Breast epithelium (tissue), 4 donors: ENCODE measurements at places on chromosomes 16 and 17.

GRCh38 chr17:7825206-7825990, 8.6 kb upstream of the KDM6B start:
- no peaks in the 10 kb centered on the region for H3K36me3 ChIP-seq
- H3K4me3 ChIP-seq: no peak overlapping the region
- no peaks in the 10 kb centered on the region for H3K4me1 ChIP-seq
- no peak for DNase-seq

DNA sequence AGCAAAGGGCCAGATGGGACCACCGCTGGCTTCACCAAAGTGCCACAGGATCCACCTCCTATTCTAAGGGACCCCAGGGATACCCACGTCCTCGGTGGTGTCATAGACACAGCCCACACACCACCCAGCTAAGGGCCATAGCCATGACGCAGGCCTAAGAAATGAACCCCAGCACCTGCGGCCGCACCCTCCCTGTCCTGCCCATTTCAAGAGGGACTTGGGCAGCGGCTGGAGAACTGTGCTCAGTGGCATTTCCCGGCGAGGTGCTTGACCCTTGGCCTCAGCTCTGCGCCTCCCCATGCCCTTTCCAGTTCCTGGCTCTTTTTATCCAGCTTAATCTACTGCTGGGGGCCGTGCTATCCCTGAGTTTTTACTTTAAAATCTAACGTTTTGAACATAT, 27.3 kb downstream of the ZNF778 start:
- no peak for DNase-seq
- H3K4me3 ChIP-seq: no peak overlapping the region
- H3K36me3 ChIP-seq: no peaks in the 10 kb centered on the region
- no peaks in the 10 kb centered on the region for H3K4me1 ChIP-seq
- no peak overlapping the region for H3K27ac ChIP-seq

GRCh38 chr16:88920618-88921590, 54.4 kb upstream of the PABPN1L start:
- no peaks in the 10 kb centered on the region for H3K36me3 ChIP-seq
- no peaks in the 10 kb centered on the region for H3K27me3 ChIP-seq
- peaks cover 3% of the 10 kb centered on the region for H3K4me1 ChIP-seq
- peak overlapping the region; percentile 20 for H3K4me3 ChIP-seq
- peak overlapping the region; percentile 33 for H3K27ac ChIP-seq

GRCh38 chr16:78903237-78903636, 697.3 kb downstream of the MAF start:
- no peaks in the 10 kb centered on the region for H3K27me3 ChIP-seq
- H3K36me3 ChIP-seq: no peaks in the 10 kb centered on the region
- DNase-seq: no peak
- no peak overlapping the region for H3K27ac ChIP-seq
- no peak overlapping the region for H3K4me3 ChIP-seq

DNA sequence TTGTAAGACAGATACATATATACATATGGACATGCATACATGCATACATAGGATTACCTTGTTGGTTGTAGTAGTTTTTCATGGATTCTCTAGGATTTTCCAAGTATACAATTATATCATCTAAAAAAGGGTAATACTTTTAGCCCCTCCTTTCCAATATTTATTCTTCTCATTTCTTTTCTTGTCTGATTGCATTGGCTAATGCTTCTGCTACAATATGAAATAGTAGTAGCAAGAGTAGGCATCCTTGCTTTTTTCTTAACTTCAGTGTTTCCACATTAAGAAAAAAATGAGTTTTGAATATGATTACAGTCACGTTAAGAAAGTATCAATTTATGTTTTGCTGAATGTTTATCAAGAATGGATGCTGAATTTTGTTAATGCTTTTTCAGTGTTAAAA, 58.0 kb downstream of the RBFOX3 start:
- no peak overlapping the region for H3K27ac ChIP-seq
- H3K27me3 ChIP-seq: no peaks in the 10 kb centered on the region
- DNase-seq: no peak
- H3K36me3 ChIP-seq: no peaks in the 10 kb centered on the region

DNA sequence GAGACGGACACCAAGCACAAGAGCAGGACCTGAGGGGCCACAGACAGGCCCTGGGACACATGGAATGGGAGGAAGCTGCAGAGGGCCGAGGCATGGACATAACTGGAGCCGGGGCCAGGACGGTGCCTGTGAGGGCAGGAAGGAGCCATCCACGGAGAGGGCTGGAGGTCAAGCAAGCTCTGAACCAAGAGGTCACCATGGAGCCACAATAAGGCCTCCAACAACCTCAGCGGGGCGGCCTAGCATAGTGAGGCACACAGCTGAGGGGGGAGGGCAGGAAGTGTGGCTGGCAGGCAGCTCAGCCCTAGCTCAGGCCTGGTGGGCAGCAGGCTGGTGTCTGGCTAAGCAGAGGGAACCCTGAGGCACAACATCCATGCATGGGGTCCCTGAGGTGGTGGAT, 4.4 kb downstream of the MCRIP1 start:
- H3K36me3 ChIP-seq: no peaks in the 10 kb centered on the region
- no peak overlapping the region for H3K4me3 ChIP-seq
- no peak for DNase-seq
- no peak overlapping the region for H3K27ac ChIP-seq

DNA sequence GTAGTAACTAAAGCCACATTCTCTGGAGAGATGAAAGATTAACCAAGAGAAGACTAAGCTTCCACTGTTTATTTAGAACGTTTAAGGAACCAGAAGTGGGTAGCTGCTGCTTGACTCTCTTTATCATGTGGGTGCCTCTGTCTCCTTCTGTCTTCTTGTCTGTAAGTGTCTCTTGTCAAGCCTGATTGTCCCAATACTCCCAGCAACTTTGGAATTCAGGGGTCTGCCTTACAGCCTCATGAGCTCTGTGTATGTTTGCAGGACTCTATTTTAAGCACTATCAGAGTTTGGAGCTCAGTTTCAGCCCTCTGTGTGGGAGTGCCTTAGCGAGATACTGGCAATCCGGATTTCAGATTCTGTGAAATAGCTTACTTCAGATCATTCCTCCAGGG, 29.3 kb upstream of the SPACA3 start:
- no peaks in the 10 kb centered on the region for H3K36me3 ChIP-seq
- H3K27ac ChIP-seq: no peak overlapping the region
- H3K27me3 ChIP-seq: no peaks in the 10 kb centered on the region
- no peak overlapping the region for H3K4me3 ChIP-seq

- no peak for DNase-seq
- no peaks in the 10 kb centered on the region for H3K36me3 ChIP-seq
- no peak overlapping the region for H3K4me3 ChIP-seq
- H3K27ac ChIP-seq: peak overlapping the region; percentile 8
- H3K27me3 ChIP-seq: no peaks in the 10 kb centered on the region
- H3K4me1 ChIP-seq: no peaks in the 10 kb centered on the region
Measured at GRCh38 chr16:54424043-54424451, 137.5 kb upstream of the IRX3 start.

GRCh38 chr17:39092692-39093230, 58.7 kb downstream of the PLXDC1 start:
- H3K36me3 ChIP-seq: no peaks in the 10 kb centered on the region
- no peak for DNase-seq
- H3K27me3 ChIP-seq: no peaks in the 10 kb centered on the region
- H3K4me3 ChIP-seq: no peak overlapping the region

DNA sequence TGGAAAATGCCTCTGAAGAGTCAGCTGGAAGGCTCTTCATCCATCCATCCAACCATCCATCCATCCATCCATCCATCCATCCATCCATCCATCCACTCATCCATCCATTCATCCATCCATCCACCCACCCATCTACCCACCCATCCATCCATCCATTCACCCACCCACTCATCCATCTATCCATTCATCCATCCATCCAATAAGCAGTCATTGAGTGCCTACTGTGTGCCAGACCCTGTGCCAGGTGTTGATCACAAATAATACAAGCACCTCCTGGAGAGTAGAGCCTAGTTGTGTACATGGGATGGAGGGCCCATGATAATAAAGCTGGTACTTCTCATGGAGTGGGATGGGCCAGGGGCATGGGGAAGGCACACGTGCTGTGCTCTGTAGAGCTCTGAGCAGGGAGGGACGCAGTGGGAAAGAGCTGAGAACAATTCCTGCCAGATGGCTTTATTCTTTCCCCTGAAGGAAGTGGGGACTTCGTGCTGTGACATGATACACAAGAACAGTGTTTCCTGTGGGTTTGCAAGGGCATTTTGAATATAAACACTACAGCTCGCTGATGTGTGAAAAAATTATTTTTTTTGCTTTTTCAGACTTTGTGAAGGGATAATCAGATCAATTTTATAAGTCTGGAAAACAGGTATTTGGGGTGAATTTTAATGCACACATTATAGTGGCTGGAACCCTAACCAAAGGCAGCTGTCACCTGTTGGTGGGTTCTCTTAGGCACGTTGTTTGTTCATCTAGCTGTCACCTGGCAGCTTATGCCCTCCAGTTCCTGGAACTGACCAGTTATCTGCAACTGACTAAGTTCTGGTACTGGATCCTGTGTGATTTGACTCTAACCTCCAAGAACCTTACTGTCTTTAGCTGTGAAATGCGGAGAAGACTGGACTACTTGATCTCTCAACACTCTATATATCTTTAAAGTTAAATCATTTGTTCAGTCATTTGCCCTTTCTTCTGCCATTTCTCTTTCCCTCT, 61.3 kb downstream of the PRKCB start:
- H3K4me3 ChIP-seq: no peak overlapping the region
- H3K27me3 ChIP-seq: no peaks in the 10 kb centered on the region
- H3K4me1 ChIP-seq: no peaks in the 10 kb centered on the region

GRCh38 chr16:22320572-22321339, 23.5 kb downstream of the POLR3E start:
- no peak overlapping the region for H3K27ac ChIP-seq
- no peaks in the 10 kb centered on the region for H3K36me3 ChIP-seq
- H3K4me3 ChIP-seq: no peak overlapping the region
- no peaks in the 10 kb centered on the region for H3K4me1 ChIP-seq

GRCh38 chr16:49639739-49640431, 216.0 kb downstream of the ZNF423 start:
- H3K27me3 ChIP-seq: no peaks in the 10 kb centered on the region
- H3K36me3 ChIP-seq: no peaks in the 10 kb centered on the region
- H3K4me1 ChIP-seq: no peaks in the 10 kb centered on the region
- no peak overlapping the region for H3K4me3 ChIP-seq
- no peak for DNase-seq

GRCh38 chr17:68248891-68249290, 1.0 kb downstream of the AMZ2 start:
- H3K4me1 ChIP-seq: no peaks in the 10 kb centered on the region
- no peaks in the 10 kb centered on the region for H3K36me3 ChIP-seq
- no peak for DNase-seq
- H3K27ac ChIP-seq: peak overlapping the region; percentile 97
- H3K4me3 ChIP-seq: peak overlapping the region; percentile 86
- H3K27me3 ChIP-seq: no peaks in the 10 kb centered on the region

GRCh38 chr16:77788181-77789084, at the start of gene VAT1L:
TSS of gene VAT1L (plus strand) at chr16:77788564. CDS start at chr16:77788683, 119 bp downstream.
- no peaks in the 10 kb centered on the region for H3K36me3 ChIP-seq
- H3K27ac ChIP-seq: no peak within 1 kb of the TSS
- peaks cover 57% of the 10 kb centered on the region for H3K27me3 ChIP-seq
- DNase-seq: no peak
- no peaks in the 10 kb centered on the region for H3K4me1 ChIP-seq
- H3K4me3 ChIP-seq: peak within 1 kb of the TSS; percentile 44
